ENCODE measurements at places on chromosomes 7 and 10. TPM values are rescaled to one million over a fixed set of nuclear protein-coding genes. Genes with fewer than 3 reads are reported as not detected.

DNA sequence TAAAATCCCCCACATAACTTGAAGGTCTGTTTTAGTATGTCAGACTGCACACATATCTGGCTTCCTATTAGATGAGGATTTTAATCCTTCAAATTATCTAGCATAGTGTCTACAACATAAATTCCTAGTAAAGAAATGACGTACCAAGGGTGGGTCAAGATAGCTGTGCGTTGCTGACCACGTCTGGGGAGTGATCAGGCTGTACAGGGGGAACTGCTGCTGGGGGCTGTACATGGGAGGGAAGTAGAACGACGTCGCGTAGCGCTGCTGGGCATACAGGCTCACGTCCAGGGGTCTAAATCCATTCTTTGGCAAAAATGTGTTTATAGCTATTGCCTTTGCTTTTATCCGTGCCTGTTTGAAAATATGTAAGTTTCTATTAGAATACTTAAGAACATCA lies 102.3 kb downstream of the LARP4B start:
- DNase-seq, result no peak

- no peak for DNase-seq
Measured at GRCh38 chr10:132878091-132878729, 64.2 kb downstream of the CFAP46 start.

GRCh38 chr10:77909749-77910375 lies 16.7 kb downstream of the DLG5 start:
- DNase-seq, result no peak

- DNase-seq, result no peak
Measured at GRCh38 chr7:129108581-129108980, 35.9 kb upstream of the TSPAN33 start.

- DNase-seq, result no peak
Measured at GRCh38 chr10:20972925-20973324, 75.8 kb upstream of the NEBL start.

GRCh38 chr10:2145926-2146478 lies 408.7 kb upstream of the ADARB2 start:
- no peak for DNase-seq

- DNase-seq, result no peak
Measured at GRCh38 chr10:114392112-114392835, 12.0 kb downstream of the AFAP1L2 start.

DNA sequence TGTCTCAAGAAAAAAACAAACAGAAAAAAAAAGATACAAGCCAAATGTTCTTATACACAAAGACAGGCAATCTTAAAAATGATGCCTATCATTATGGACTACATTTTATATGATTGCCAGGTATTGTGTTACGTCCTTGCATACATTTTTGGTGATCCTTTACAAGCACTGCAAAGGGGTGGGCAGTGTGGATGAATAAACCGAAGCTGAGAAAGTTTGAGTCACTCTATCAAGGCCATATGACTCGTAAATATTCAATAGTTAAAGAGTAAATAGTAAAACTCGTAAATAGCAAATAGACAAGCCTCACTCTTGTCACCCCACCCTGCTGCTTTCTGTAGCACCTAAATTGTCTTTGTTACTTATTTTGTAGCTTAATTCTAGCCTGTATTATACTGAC lies 326.2 kb downstream of the FRMD4A start:
- no peak for DNase-seq

- peak; percentile 46 for DNase-seq
Measured at GRCh38 chr7:91519241-91520158, 255.3 kb downstream of the FZD1 start.

DNA sequence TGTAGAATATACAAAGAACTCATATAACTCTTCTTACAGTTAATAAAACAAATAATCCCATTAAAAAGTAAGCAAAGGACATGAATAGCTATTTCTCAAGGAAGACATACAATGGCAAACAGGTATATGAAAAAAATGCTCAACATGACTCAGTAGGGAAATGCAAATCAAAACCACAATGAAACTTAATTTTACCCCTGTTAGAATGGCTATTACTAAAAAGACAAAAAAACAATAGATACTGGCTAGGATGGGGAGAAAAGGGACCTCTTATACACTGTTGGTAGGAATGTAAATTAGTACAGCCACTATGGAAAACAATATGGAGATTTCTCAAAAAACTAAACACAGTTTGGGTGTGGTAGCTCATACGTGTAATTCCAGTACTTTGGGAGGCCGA lies 37.8 kb downstream of the HERPUD2 start:
- DNase-seq, result no peak

DNA sequence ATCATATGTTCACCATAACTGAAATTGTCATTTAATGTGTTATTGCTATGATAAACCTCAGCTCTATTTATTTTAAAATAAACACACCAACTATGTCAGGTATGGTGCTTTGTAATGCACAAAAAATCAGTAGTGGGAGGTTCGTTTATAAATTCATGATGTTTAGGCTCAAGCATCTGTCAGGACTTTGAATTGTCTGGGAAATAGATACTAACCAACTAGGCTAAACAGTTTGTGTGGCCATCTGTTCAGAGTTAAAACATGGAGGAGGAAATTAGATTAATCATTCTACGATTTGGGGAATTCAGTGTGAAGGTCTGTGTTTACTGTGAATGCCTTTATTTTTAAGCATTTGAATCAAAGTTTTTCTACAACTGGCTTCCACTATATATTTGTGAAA lies 212.6 kb upstream of the FZD8 start:
- DNase-seq, result peak; percentile 29

DNA sequence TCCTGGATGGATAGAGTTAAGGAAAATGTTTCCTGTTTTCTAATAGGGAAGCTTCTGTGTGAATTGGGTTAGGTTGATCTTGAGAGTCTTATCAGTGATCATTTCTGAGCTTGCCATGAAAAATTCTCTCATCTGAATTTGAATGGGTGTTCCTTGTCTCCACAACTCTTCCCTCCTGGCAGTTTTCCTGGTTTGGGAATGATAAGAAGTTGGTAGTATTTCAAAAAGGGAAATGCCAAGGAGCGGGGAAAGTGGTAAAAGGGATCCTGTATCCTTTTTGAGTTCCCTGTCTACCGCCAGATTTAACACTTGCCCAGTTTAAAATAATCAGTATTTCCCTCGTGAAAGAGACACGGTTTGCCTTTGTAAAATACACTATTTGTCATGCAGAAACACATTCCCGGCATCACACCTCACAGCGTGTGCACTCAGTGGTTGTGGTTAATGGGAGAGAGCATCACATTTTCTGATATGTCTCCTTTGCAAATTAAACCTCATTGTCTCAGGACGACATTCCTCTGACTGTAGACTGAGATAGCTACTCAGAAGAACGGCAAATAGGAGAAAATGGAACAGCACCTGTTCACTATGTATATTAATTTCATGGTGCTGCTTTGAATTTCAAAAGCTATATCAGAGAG lies 113.2 kb upstream of the IFRD1 start:
- DNase-seq, result peak; percentile 23

- DNase-seq, result no peak
Measured at GRCh38 chr10:65497837-65498236, 1428.0 kb upstream of the LRRTM3 start.

Gene HECW1
- polyA plus RNA-seq, result 1.7 TPM

Gene ABCF2
- 38.1 TPM for polyA plus RNA-seq

Gene HIPK2
- 64.4 TPM for polyA plus RNA-seq

Gene THSD7A
- polyA plus RNA-seq, result 1.3 TPM

Gene FAM25G
- not detected for polyA plus RNA-seq

Gene PLXNA4
- polyA plus RNA-seq, result 3.6 TPM

Gene CALML5
- polyA plus RNA-seq, result not detected

Gene CDC14C
- polyA plus RNA-seq, result not detected

Gene NUTM2E
- polyA plus RNA-seq, result not detected

Gene PRLHR
- polyA plus RNA-seq, result not detected

Gene PDE1C
- 7.2 TPM for polyA plus RNA-seq

Gene ANKRD2
- 1.6 TPM for polyA plus RNA-seq
